ENCODE measurements at places on chromosomes 7 and 10.

GRCh38 chr7:153472516-153472915 lies 579.7 kb upstream of the DPP6 start:
- no peak for DNase-seq

- no peak for DNase-seq
Observed at GRCh38 chr10:44143556-44143955, 241.3 kb downstream of the CXCL12 start.

DNA sequence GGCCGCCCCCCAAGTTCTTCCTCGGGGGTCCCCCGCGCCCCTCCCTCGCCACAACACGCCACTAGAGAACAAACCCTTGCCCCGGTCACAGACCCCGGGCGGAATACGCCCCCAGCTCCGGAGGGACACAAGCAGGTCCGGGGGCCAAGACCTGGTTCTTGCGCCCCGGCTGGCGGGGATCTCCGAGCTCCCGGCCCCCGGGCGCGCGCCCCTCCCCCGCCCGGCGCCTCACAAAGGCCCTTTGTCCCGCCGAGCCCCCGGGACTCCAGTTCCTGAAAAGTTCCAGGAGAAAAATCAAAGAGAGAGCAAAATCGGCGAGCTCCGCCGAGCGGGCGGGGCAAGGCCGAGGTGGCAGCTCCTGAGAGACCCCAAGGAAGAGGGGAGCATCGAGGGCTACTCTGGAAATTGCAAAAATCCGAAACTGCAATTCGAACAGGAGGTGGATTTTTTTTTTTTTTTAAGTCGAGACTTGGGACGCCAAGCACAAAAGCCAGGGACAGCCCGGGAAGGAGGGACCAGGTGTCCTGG lies 4.0 kb downstream of the TNRC18 start:
- DNase-seq, result no peak

GRCh38 chr10:50582766-50583762 lies 40.7 kb downstream of the SGMS1 start:
- no peak for DNase-seq

DNA sequence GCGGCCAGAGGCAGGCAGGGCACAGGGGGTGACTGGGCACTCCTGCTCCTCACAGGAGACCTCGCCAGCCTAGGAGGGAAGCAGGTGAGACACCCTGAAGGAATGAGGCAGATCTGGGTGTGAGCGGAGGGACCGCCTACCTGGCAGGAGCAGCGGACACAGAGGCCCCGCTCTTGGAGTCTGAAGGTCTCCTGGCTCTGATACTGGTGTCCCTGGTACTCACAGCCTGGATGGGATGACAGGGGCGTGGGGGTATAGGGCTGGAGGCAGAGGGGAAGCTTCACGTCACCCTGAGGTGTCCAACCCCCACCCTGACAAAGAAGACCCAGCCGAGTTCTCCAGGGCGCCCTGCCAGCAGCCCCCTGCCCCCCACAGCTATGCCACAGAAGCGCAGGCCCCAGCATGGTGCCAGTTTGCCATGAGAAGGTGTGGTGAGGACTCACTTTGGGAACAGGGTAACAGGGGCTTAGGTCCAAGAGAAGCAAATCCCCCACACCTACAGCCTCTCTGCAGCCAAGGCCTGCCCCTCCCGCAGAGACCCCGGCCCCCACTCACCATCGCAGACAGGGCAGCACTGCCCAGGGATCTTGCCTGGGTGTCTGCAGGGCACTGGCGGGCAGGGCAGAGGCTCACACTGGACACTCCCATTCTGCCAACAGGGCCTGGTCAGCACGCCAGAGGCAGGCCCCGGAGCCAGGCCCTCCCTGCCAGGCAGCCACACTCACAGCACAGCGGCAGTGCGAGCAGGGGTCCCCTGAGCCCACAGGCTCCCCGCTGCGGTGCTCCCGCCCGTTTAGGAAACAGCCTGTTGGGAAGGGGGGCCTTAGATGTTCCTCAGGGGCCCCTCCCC lies 17.0 kb downstream of the KCP start:
- DNase-seq, result no peak

GRCh38 chr7:131143869-131144268 lies 183.8 kb upstream of the MKLN1 start:
- no peak for DNase-seq

DNA sequence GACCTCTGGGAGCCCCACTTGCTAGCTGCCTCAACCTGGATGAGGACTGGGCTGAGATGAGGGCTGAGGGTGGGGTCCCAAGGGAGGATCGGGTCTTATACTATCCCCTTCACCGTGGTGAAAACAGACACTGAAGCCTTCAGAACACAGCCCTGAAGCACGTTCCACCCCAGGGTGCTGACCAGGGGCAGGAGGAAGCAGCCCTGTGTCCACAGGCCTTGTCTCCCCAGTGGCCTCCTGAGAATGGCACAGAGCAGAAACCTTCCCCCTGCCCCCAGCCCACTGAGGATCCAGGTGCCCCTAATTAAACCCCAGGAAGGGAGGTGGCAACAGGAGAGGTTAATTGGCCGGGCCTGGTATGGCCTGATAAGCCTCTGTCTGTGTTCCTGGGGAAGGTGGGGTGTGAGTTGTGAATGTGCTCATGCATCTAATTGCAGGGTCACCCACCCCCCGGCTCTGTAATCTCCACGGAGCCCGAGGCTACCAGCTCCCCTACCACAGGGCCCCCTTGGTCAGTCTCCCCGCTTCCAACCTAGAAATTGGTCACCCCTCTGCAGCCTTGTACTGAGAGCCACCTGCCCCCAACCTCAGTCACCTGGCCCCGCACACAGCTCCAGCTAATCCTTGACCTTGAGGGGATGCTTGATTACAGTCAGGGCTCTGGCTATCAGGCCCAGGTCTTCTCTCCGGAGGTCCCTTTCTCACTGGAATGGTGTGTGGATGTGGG lies 159.0 kb upstream of the UNC5B start:
- no peak for DNase-seq

DNA sequence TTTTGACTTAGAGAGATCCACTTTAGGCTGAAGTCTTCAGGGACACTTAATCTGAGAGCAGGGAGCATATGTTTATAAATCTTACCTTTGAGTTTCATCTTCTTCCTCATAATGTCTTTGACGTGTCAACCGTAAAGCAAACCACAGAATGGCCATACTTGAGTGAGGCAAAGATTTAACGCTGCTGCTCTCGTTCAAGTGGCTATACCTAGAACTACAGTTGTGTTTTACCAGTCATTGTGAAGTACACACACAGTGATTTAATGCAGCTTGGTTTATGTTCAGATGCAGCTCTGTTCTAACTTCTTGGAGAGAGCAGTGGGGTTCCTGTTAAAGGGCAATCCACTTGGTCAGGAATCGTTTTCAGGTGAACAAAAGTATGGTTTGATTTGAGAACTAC lies 39.9 kb upstream of the GOT1 start:
- no peak for DNase-seq

GRCh38 chr7:106255246-106255645 lies 29.5 kb downstream of the NAMPT start:
- no peak for DNase-seq

DNA sequence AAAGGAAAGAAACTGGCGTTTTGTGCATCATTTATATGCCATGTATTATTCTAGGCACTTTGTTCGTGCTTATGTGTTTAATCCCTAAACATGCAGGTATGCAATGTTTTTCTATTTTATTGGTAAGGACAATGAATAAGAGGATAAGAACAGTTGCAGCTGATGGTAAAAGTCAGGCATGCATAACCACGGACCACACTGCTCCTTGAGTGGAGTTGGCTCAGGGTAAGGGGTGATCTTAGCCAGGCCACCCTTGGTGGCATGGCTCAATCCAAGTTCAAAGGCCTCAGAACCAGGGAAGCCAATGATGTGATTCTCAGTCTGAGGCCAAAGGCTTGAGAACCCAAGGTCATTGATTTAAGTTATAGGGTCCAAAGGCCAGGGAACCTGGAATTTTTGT lies 1068.1 kb downstream of the NRG3 start:
- DNase-seq, result no peak

DNA sequence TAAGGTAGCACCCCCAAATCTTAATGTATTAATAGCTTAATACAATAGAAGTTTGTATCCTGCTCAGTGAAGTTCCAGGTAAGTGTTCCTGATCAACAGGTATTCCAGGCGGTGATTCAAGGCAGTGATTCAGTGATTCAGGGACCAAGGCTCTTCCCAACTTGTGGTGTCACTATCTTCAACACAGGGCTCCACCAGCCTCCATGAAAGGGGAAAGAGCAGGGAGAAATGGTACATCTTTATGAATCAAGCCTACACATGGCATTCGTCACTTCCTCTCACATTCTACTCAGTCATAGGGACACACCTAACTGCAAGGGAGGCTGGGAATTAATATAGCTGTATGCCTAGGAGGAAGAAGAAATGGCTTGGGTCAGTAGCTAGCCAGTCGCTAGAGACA lies 5.1 kb downstream of the GOLGA7B start:
- DNase-seq, result no peak

- peak; percentile 3 for DNase-seq
Observed at GRCh38 chr7:101370836-101371235, 8.2 kb downstream of the COL26A1 start.

DNA sequence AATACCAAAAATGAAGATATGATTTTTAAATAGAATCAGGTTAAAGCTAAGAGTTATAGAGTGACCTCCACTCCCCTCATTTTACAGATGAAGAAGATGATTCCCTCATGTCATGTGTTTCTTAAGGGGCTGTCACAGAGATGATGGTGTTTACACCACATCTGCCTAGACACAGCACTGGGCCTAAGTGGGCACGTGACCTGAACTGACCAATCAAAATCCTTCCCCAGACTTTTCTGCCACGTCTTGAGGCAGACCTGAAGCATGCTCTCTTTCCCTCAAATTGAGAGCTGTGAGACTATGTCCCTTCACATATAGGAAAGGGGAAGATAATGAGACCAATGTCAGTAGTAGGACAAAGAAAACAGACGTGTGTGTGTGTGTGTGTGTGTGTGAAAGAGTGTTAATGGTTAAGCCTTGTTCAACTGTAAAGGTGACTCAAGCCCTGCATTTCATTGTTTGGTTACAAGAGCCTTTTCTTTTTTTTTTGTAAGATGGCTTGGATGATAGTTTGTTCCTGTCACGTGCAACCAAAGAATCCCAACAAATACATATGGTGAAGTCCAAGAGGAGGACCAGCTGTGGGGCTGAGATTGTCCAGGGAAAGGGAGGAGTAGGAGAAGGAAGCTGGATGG lies 172.8 kb upstream of the AOAH start:
- DNase-seq, result no peak
